ENCODE measurements at places on chromosomes 3 and 15.

GRCh38 chr3:17747174-17747889 is 4.9 kb upstream of the TBC1D5 start:
- no peak for DNase-seq

DNA sequence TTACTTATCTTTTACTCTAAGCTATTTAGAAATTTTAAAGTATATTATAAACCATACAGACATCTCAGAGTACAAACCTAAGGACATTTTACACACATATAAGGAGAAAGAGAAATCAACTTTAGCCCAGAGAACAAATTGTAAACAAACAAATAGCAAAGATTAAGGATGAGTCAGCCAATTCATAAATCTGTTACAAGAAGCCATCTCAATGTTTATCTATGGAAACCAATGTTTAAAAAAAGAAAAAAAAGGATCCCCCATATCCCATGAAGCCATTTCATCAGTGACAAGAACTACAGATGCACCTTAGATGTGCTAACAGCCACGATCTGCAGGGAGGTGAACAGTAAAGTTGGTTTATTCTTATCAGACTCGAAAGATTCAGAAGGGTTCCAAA is 437.1 kb downstream of the SHQ1 start:
- DNase-seq, result no peak

GRCh38 chr15:32656496-32656895 is 15.0 kb downstream of the SCG5 start:
- DNase-seq, result no peak

DNA sequence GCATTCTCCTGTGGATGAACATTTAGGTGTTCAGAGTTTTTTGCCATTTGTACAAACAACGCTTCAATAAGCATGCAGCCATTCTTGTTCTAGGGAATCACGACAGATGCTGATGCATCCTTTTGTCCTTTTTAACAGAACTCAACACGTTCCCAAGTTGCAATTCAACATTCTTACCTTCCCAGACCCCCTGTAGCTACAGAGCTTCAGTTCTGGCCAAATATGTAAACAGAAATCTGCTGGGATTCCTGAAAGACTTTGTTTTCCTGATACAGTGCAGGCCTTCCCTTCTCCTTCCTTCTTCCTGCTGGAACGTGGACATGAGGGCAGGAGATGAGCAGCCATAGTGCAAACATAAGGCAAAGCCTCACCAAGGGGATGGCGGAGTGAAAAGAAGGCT is 59.1 kb upstream of the SPATA12 start:
- DNase-seq, result no peak

DNA sequence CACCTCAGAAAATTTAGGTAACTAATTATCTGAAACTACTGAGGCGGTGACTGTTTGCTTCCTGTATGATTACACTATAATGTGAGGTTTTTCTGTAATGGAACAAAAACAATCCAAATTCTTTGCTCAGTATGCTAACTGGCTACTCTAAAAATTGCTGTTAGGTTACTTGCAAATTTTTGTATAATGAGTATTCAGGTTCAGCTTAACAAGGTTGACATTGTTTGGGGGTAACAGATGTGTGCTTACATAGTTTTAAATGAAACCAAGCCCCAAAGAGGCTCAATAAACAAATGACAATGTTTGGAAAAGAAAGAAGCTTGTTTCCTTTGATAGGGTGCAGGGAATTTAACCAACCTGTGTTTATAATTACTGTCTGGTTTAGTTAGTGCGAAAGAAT is 414.5 kb upstream of the MDFIC2 start:
- DNase-seq, result no peak

GRCh38 chr15:59933607-59934006 is 70.5 kb upstream of the FOXB1 start:
- DNase-seq, result no peak

GRCh38 chr15:71228403-71228802 is 113.1 kb downstream of the THSD4 start:
- no peak for DNase-seq

DNA sequence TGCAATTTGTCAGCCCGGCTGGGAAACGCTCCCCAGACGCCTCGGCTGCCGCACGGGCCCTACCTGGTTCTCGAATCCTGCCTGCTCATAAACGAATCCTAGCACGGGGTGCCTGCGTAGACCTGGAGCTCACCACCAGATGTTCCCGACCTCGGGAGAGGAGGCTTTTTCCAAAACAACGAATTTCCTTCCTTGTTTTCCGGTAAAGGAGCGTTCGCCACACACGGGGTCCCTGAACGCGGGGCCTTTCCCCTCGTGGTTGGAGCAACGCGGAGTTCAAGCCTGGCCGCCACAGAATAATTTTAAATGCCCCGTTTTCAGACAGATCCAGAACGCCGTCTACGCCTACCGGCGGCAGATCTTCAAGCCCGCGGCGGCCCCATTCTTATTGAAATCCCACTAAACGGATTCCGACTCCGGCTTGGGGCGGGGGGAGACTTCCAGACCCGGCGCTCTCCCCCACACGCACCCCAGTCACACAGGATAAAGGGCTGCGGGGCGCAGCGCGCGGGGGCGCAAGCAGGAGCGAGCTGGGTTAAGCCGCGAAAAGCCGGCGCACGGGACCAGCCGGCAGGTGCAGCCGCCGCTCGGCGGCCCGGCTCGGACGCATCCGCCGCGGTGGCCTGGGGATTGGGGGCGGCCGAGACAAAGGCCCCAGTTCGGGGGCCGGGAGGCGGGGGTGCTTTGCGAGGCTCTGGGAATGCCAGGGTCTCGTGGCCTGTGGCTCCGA is 895 bp downstream of the GATA2 start:
- peak; percentile 24 for DNase-seq

GRCh38 chr3:180058238-180058637 is 21.5 kb upstream of the PEX5L start:
- no peak for DNase-seq

DNA sequence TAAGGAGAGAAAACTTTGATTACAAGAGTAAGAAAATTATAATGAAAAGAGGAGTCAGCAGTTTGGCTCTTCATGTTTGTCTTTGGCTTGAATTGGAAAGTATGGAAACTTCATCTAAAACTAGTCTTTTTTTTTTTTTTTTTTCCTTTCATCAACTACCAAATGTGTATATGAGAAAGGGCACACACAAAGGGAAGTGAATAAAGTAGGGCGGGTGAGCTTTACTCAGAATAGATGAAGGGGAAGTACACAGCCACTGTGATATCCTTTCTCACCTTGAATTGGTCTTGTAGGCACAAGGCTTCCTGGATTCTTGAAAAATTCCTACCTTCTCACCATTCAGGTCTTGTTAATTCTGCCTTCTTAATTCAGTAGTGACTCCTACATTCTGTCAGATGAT is 652.3 kb upstream of the KCNMB2 start:
- no peak for DNase-seq

- DNase-seq, result no peak
These were observed 61.7 kb downstream of the TMEM212 start for GRCh38 chr3:171904829-171905228.

- no peak for DNase-seq
These were observed 128.5 kb downstream of the RBMS3 start for GRCh38 chr3:29409409-29409808.

- DNase-seq, result peak; percentile 56
These were observed 156.7 kb downstream of the KLF13 start for GRCh38 chr15:31483053-31483985.

GRCh38 chr15:35888815-35889214 is 342.9 kb upstream of the DPH6 start:
- DNase-seq, result no peak

- DNase-seq, result no peak
These were observed 22.3 kb downstream of the PPP4R2 start for GRCh38 chr3:73018790-73019441.

DNA sequence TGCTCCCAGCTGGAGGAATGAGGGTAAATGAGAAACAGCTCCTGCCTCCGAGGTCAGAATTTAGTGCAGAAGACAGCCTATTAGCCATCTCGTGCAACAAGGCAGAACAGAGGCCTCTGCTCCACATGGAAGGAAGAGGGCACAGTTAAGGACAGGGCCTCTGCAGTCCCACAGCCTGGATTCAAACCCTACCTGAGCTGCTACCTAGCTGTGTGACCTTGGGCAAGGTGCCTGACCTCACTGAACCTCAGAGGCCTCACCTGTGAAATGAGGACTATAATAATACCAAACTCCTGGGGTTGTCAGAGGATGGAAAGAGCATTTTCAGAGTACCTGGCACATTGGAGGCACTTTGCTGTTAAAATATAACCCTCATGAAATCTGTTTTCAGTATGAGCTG is 285.7 kb upstream of the CTNNB1 start:
- no peak for DNase-seq
